ENCODE measurements at places on chromosomes 16 and 17.

- DNase-seq = no peak
These were observed 41.1 kb downstream of the ZNF750 start for GRCh38 chr17:82798752-82799151.

GRCh38 chr17:46003907-46004748 lies 5.1 kb downstream of the STH start:
- DNase-seq = no peak

DNA sequence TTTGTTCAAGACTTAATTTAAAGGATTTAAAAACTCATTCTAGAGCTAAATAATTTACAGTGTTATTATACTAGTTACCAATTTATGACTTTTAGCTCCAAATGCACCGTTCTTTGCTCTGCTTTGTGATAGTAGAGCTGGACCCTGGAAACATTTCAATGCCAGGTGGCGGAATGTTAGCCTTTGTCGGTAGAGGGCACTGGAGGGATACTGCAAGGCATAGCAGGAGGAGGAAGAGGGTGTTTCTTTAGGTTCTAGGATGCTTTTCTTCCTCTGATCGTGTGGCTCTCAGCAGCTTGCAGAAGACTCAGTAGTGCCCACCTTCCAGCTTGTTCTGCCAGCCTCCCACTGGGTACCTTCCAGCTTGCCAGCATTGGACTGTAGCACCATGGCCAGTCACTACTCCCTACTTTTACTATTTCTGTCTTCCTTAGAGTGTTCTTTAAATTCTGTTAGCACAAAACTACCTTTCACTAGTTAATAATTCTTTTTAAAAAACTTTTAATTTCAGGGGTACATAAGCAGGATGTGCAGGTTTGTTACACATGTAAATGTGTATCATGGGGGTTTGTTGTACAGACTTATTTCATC lies 325.3 kb downstream of the UTP18 start:
- no peak for DNase-seq

- DNase-seq = no peak
These were observed 10.8 kb downstream of the ZG16B start for GRCh38 chr16:2840914-2841313.

DNA sequence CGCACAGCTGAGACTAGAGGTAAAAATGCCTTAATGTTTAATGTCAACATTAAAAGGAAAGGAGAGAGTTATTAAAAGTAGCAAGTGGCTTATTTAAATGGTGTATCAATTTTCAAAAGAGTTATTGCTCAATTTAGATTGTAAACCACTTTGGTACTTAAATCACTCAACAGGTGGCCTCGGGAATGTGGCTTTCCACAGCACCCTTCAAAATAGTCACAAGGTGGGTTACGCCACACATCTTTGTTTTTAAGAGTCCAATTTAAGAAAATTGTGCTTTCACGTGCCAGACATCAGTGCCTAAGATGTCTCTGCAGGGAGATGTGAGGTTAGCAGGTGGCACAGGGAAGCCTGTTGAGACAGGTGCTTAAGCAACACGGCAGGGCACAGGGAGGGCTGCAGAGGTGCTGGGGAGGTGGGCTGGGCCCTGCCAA lies 27.5 kb upstream of the ADCY7 start:
- no peak for DNase-seq

DNA sequence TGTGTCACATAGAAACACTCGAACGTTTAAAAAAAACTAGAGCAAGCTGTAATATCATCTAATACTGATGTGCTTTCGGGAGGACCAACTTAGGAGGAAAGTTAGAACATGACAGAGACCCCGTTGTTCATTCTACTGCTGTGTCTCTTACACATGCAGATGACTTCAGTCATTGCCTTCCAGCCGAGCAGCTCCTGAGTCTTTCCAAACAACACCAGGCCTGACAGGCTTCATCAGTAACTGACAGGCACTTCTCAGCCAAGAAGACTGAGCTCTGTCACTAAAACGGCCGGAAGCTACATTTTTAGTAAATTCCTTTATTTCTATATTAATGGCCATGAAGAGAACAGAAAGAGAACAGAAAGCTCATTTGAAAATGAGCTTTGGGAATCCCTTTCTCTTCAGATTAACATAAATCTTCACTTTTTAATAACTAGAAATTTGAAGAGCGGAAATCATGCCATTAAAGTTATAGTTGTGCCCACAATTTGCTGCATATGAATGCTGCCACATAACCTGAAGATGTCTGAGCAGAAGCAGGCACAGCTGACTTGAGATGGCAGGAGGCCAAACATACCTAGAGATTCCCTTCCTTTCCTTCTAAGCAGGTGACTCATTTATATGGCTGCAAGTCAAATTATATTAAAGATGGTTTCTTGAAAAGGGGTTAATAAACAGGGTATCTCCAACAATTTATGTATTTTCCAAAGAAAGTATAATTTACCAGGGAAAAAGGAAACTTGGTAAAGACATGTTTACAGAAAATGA lies 148.9 kb downstream of the ITFG1 start:
- no peak for DNase-seq

All from CD4-positive, alpha-beta T cell treated with Interleukin-6 for 4 hours (primary cell).